ENCODE measurements at places on chromosomes 2 and 18.

DNA sequence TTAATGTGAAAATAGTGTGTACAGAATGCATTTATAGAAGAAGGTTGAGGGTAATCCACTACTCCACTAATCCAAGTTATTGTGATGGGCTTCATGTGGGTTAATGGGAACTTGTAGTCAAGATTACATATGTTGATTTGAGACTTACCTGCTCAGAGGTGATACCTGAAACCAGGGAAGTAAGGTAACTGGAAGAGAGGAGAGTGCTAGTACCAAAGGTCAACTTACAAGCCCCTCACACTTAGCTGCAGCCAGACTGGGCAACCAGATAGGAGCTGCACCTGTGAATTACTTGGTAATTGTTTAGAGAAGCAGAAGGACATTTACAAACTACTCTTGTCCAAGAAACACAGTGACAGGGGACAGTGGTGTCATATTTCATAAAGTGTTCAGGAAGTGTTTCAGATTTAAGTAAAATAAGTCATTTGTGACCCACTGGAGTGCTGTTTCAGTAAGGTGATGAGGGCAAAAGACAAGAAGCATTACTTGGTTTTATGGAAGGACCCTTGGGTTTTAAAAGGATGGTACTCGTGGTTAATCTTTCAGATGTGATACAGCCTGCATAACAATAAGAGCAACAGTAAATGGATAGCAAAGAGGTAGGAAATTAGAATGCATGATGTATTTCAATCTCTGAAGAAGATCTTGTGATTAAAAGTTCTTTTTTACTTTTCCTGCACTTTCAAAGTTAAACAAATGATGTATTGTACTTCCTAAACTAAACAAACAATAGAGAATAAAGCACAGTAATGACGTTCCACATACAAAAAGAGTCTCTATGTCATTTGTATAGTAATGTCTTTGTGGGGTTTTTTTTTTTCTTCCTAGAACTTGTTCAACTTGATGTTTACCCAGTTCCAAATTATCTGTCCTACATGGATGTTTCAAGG, 189.3 kb downstream of the PHLPP1 start:
- DNase-seq, result no peak

DNA sequence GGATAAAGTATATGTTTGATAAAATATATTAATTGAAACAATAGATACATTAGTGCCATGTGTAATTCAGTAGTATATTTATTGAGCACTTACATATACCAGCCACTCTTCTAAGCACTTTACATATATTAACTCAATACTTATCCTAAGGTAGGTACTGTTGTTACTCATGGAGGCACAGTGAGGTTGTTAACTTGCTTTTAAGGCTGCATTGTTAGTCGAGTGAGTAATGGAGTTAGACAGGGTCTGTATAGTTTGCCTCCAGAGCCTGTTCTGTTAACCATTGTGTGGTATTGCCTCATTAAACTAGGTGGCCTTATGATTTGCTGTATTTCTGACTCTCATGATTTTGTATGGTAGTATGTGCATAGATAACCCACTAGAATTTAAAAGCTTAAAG, 44.2 kb downstream of the LCLAT1 start:
- DNase-seq, result no peak

GRCh38 chr18:37393221-37393827, 172.3 kb downstream of the CELF4 start:
- DNase-seq, result no peak

DNA sequence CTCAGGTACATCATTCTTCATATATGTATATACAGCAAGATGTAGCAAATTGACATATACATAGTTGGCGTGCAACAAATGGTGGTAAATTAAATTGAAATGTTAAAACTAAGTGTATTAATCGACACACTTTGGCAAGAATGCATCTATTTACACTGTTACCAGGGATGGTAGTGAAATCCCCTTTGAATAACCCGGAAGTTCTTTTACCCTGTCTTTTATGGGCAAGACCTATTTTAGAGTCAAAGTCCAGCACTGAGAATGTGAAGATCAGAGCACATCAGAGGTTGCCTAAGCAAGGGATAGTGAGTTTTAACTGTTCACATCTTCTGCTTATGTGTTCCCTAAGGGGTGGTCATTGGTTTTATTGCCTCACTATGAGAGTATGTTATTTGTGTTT, 7.6 kb upstream of the TMEFF2 start:
- no peak for DNase-seq

DNA sequence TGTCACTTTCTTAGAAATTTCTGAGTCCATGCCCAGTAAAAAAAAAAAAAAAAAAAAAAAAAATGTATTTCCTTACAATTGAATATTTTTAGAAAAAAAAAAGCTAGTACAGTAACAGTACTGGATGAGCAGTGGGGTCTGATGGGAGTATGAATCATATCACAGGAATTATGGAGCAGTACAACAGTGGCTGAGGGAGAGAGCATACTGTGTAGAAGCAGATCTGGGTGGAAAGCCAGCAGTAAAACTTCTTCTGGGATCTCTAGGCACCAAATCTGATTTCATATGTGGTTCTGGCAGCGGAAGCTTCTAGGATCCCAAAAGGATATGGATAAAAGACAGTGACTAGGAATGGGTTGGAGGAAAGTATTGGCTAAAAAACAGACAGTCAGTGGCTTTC, 414.9 kb upstream of the FSHR start:
- no peak for DNase-seq

DNA sequence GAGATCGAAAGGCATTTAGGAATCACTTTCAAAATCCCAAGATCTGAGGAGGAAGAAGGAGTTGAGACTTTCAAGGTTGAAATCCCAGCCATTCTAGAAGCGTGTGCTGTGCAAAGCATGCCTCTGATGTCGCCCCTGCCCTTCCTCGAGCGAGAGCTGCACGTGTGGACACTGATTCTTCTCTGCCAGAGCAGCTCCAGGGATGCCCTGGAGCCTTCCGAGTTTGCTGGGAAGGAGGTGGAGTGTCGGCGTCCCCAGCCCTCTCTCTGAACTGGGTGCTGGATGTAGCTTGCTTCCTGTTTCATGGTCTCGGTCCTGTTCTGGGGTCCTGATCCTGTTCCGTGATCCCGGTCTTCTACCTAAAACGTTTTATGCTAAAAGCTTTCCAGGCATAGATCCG, 76.1 kb downstream of the TWIST2 start:
- no peak for DNase-seq

Data from type B pancreatic cell (in vitro differentiated cells).